ENCODE measurements at places on chromosomes 12 and 14. TPM values are rescaled to one million over a fixed set of nuclear protein-coding genes. Genes with fewer than 3 reads are reported as not detected.

VWF gene
- 0.15 TPM for total RNA-seq

ASB2 gene
- total RNA-seq, result 0.24 TPM

FAM90A1 gene
- total RNA-seq, result 0.16 TPM

WNT5B gene
- total RNA-seq, result 2.4 TPM

KRT6C gene
- not detected for total RNA-seq

BCL7A gene
- 12.4 TPM for total RNA-seq

GLIPR1L2 gene
- 0.20 TPM for total RNA-seq

TMTC2 gene
- 0.91 TPM for total RNA-seq

IL23A gene
- total RNA-seq, result 0.34 TPM

All from A549 treated with AZD2906 at 1 μM for 4 hours (cell line).